ENCODE measurements at places on chromosomes 1 and 21. TPM values are rescaled to one million over a fixed set of nuclear protein-coding genes. Genes with fewer than 3 reads are reported as not detected.

The KCNE1 gene
- not detected for total RNA-seq

The TEKT2 gene
- total RNA-seq = not detected

The OR10J1 gene
- total RNA-seq = not detected

DNA sequence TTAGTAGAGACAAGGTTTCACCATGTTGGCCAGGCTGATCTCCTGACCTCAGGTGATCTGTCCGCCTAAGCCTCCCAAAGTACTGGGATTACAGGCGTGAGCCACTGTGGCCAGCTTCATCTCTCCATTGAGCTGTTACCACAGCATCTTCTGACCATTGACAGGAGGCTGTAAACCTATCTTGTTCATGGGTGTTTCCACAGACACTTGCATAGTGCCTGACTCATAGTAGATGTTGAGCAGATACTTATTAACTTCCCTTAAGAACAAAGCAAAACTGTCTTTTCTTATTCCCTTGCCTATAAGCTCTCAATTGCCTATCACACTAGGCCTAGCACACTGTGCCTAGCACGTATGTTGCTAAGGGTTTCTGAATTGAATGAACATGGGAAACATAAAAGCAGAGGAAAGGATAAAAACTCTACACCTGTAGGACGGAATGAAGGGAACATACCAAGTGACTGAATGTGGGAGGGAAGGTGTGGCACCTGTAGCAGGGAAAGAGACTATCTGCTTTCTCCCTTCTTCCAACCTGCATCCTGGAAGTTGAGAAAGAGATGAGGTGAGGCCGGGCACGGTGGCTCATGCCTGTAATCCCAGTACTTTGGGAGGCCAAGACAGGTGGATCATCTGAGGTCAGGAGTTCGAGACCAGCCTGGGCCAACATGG, 1.2 kb upstream of the C1orf54 start:
- DNase-seq = no peak

- DNase-seq = no peak
These were observed 3.7 kb downstream of the ATP1A1 start for GRCh38 chr1:116376729-116377086.

GRCh38 chr1:29062157-29062942, 61.4 kb downstream of the TMEM200B start:
- no peak for DNase-seq

DNA sequence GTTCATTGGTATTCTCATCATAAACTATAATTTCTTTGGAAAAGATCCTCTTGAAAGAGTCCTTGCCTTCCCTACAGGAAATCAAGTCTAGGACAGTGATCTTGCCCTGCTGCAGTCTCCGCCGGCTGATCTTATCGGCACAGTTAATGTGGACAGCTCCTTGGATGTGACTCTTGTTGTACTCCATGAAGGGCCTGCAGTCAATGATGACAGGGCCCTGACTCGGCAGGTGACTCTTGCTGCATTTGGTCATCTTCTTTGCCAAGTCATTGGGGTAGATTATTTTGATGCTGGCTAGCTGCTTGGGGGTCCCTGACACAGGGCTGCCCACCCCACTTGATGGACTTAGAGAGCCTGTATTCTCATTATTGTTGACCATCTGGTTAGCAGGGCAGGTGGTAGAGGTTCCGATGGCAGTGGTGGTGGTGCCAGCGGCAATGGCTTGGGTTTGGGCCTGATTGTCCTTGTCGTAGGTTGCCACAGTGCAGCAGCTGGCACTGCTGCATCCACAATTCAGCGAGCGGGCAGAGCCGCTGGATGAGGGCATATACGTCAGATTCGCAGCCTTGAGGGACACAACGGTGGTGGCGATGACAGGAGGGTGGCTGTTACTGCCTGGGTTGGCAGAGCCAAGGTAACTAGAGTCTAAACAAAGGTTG, 2.7 kb downstream of the DUSP10 start:
- no peak for DNase-seq

GRCh38 chr1:245876586-245876985, 630.5 kb downstream of the SMYD3 start:
- DNase-seq = no peak

DNA sequence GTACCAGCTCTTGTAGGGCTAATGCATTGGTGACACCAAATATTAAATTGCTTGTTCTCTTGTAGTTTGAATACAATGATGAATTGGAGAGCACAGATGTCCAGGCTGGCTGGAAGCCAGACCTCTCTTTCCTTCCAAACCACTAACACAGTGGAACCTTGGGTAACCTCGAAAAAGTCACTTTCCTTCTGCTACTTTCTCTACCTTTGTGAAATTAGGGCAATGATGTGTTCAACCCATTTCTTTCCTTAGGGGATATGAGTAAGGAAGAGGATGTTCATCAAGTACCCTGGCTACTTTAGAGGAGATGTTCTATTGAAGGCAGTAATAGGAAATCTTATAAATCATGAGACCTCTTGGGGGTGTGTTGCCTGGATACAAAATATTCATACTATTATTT, 55.7 kb downstream of the XCL2 start:
- no peak for DNase-seq

DNA sequence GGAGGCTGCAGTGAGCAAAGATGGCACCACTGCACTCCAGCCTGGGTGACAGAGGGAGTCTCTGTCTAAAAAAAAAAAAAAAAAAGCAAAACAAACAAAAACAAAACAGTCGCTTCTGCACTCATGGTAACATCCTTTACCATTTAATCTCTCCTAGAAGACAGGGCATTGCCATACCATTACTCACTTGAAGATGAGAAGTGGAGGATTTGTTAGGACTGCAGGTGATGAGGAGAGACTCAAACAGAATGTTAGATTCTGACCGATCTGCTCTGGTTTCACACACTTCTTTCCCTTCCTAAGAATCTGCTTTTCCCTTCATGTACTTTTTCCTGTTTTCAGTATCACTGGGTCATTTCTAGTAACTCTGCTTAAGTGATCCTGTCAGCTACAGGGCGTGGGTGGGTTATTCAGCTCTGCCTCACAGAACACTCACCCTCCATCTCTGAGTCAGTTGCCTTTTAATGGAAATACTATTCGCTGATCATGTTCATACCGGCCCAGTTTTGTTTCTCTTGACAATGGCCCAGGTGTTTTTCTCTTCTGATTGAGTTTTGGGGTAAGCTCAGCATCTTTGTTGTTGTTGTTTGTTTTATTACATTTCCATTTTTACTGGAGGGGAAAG, 148.0 kb upstream of the ERG start:
- DNase-seq = no peak

DNA sequence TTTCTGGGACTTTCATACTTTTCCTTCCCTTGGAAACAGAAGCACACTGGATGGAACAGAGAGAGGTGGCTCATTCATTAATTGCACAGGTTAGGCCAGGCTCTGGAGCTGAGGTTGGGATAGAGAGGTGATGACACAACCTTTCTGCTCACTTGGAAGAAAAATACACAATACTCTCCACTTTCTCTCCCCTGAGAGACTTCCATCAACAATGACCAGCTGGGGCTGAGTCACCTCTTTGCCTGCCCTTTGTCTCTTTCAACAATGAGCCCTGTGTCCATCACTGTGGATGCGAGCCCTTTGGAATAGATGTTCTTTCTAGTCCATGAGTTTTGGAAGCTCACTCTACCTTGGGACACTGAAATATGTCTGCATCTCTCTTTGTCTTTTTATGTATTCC, 43.1 kb downstream of the ATP2B4 start:
- DNase-seq = no peak

GRCh38 chr1:52706941-52707926, 9.1 kb upstream of the COA7 start:
- no peak for DNase-seq

Data from activated CD4-positive, alpha-beta memory T cell treated with anti-CD3 and anti-CD28 coated beads, Interleukin-2, amount 10 ng/mL, durations not matched to agents 7 days and 5 days (primary cell).